ENCODE measurements at places on chromosomes 1 and 21. TPM values are rescaled to one million over a fixed set of nuclear protein-coding genes. Genes with fewer than 3 reads are reported as not detected.

- peak; percentile 13 for DNase-seq
These were observed 111.2 kb downstream of the CACNA1E start for GRCh38 chr1:181594553-181594952.

DNA sequence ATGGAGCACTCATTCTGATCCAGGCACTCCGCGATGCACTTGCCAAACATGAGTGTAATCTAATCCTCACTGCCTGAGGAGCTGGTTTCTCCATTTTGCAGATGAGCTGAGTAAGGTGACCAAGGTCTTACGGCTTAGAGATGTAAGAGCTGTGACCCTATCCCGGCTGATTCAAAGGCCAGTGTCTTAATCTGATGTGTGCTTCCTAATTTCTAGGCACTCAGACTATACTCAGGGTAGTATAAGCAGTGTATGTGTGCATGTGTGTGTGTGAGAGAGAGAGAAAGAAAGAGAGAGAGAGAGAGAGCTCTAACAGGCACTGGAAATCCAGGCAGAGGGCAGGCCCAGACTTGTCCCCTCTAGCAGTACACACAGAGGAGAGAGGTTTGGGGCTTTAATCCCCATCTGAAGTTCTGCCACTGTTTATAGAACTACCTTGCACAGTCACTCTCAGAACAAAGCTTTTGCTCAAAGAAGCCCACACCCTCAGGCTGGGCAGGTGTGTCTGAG, 188.2 kb downstream of the ZBTB18 start:
- DNase-seq = peak; percentile 17

DNA sequence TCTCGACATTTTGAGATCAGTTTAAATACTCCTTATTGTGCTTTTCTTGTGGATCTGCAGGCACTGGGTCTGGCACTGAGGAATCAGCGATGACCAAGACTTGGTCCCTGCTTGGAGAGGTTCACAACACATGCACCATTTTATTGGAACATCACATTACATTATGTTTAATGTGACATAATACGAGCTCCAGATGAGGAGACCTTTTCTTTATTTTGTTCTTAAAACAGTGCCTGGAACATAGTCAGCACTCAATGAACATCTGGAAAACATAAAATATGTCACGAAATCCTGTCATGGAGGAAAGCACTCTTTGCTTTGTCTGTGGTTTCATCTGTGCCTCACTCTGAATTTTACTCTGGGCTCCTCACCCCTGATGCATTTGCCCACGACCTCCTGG, 110.7 kb downstream of the ST6GALNAC3 start:
- no peak for DNase-seq

GRCh38 chr1:96912248-96912647, 190.7 kb downstream of the PTBP2 start:
- DNase-seq = no peak

DNA sequence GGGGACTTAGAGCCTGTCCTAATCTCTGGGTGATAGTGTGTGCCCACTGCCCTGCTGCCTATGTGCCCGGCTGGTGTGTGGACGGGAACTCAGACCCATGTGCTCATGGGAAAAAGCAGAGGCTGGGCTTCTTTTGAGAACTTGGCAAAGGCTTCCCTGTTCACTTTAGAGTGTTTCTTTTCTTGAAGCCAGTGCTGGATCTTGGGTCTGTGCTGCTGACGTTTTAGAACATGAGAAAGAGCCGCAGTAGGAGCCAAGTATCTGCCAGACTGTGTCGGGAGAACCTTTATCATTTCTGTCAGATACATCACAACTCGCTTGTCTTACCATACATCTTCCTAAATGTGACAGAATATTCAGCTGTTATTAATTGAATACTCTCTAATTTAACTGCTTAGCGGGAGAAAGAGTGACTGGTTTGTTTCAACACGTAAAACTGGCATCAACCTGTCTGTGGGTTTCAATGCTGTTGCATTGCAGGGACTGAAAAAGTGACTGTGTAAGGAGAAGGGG, 195.2 kb downstream of the PBX1 start:
- no peak for DNase-seq

GRCh38 chr1:39683591-39684312, 7.5 kb downstream of the HPCAL4 start:
- DNase-seq = peak; percentile 58

GRCh38 chr1:7019510-7019909, 234.3 kb downstream of the CAMTA1 start:
- DNase-seq = no peak

GRCh38 chr1:14662116-14662515, 63.6 kb downstream of the KAZN start:
- no peak for DNase-seq

DNA sequence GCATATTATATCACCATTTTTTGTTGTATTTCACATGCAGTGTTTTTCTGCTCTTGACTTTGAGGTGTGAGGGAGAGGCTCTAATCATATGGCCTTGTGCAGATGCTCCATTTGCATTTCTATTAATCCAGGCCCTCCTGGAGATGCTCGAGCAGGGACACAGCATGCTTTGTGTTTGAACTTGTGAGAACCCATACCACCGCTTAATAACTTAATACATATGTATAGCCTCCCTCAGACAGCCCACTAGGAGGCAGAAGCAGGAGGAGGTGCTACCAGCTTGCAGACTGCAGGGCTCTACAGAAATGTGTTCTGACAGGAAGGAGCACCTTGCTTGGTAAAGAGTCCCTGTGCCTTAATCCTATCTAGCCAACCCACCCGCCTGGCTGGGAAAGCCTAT, 155.2 kb downstream of the BARHL2 start:
- peak; percentile 88 for DNase-seq

DNA sequence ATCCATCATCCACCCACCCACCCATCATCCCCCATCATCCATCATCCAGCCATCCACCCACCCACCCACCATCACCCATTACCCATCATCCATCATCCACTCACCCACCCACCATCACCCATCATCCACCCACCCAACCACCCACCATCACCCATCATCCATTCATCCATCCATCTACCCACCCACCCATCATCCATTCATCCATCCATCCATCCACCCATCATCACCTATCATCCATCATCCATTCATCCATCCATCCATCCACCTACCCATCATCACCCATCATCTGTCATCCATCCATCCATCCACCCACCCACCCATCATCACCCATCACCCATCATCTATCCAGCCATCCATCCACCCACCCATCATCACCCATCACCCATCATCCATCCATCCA, 81.5 kb downstream of the ADARB1 start:
- peak; percentile 20 for DNase-seq

- DNase-seq = peak; percentile 81
These were observed 923 bp upstream of the IFNGR2 start for GRCh38 chr21:33402001-33402979.

DNA sequence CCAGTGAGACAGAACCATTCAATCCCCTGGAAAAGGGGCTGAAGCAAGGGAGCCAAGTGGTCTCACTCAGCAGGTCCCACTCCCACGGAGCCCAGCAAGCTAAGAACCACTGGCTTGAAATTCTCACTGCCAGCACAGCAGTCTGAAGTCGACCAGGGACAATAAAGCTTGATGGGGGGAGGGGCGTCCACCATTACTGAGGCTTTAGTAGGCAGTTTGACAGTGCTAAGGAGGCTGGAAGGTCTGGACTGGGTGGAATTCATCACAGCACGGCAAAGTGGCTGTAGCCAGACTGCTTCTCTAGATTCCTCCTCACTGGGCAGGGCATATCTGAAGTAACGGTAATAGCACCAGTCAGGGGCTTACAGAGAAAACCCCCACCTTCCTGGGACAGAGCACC, 105.4 kb upstream of the GORAB start:
- DNase-seq = peak; percentile 58

DNA sequence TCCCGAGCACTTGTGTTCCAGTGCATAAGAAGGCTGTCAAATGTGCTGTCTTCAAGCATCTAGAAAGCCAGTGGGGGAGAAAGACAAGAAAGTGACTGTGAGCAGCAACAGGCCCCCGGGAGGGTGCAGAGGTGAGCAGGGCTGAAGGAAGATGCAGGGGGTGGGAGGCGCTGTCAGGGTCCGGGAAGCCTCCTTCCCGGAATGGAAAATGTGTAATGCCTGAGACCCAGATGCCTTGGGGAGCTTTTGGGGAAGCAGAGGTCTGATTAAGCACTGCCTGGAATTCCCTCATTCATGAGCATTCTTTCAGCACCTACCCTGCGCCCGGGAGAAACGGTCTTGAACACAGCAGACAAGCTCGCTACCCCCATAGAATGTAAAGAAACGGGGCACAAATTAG, 1.3 kb downstream of the NPHP4 start:
- DNase-seq = no peak

DNA sequence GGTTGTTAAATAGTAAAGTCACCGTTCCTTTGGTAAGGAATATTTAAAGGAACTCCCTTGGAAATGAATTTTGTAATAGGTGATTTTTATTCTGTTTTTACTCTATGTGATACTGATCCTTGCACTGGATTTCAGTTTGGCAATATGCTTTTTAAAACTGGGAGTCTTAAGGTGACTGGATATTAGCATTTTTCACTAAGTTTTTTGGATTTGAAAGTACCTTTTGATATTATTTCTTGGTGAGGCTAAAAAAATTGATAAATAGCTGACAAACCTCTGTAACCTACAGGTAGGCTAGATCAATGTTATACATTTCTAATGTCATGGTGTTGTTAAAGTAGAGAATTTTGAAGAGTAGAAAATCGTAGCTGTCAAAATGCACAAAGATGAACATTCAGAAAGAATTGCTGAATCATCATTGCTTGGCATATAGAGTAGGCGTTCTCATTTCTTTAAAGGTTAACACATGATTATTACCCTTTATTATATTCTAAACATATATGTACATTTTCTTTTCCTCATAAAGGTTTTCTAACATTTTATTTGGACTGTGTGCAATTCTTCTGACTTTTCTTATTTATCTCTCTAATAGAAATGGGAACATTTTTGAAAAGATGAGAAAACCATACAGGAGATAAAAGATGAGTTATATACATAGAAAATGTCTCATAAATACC, 1.5 kb upstream of the DNAJB4 start:
- no peak for DNase-seq

DNA sequence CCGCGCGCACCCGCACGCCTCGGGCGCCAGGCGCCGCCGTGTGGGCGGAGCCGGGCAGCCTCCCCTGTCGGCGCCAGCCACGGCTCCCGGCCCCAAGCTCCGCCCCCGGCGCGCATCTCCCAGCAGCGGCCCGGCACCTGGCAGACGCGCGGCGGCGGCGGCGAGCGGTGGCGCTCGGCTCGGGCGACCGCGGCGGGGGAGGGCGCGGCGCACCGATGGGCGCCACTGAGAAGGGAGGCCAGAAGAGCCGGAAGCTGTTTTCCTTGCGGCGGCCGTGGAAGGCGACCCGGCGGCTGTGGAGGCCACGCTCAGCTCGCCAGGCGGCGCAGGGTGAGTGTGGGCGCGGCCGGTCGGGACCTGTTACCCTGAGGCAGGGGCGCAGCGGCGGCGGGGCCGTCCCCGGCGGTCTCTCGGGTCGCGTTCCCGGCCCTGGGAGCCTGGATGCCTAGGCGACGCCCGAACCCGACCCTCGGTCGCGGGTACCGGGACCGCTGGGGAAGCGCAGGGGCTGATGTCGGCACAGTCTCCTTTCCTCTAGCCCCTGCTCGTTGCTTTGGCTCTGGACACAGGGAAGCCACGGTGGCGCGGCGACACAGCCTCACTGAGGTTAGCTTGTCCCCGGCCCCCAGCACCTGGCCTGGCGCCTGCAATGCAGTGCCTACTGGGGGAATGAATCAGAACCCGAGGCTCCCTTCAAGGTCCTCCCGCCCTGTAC, 54.9 kb upstream of the DNAJC6 start:
- DNase-seq = peak; percentile 92

DNA sequence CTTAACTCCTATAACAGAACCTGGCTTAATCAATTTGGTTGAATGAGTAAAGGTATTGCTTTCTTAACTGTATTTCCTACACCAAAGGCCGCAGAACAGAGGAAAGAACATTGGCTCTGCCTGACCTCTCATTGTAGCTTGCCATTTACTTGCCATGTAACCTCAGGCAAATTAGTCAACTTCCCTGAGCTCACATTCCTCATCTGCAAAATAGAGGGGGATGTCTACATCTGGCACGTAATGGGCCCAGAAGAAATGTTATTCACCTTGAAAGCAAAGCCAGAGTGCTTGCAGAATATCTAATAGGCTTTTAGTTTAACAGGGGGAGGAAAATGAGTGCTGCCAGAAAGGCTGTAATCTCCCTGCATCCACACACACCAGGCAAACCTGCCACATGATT, 44.3 kb downstream of the LAMC2 start:
- no peak for DNase-seq

DNA sequence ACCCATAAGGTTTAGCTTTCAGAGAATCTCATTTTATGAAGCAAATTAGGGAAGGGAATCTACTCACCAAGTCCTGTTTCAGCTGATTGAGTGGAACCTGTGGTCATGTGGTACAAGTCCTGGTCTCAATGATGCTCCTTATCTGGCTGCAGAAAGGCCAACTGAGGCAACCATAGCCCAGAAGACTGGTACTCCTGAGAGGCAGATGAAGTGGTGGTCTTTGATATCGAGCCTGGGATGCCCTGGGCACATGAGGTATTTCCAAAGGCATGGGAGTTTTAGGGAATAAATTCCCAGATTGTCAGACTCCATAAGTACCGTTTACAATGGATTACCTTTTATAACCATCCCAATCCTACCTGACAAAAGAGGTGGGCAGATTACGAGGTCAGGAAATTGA, 3.3 kb downstream of the MX1 start:
- no peak for DNase-seq

GRCh38 chr1:167832693-167833092, 81.2 kb downstream of the ADCY10 start:
- peak; percentile 74 for DNase-seq

DNA sequence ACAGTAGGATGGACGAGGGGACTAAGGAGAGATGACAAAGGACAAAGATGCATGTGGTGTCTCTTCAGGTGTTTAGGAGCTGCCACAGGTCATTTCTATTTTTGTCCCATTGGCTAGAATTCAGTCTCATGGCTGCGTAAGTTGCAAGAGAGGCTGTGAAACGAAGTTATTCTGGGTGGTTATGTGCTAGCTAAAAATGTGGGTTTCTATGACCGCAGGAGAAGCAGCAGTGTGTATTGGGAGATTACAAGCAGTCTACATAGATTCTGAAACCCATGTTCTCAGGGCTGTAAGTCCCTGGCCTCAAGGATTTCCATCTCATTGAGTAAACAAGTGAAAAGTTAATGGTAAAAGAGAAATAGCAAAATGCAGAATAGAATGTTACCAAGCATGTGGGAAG, 110.7 kb downstream of the SPATA46 start:
- no peak for DNase-seq

GRCh38 chr1:195663549-195664280, 944.5 kb downstream of the KCNT2 start:
- DNase-seq = no peak

MMEL1 gene
- not detected for total RNA-seq

CDA gene
- 1.3 TPM for total RNA-seq

RAP1GAP gene
- total RNA-seq = 8.0 TPM

LCE3D gene
- not detected for total RNA-seq

RCAN1 gene
- 6.7 TPM for total RNA-seq

TRIM58 gene
- total RNA-seq = 1.7 TPM

CLDN19 gene
- total RNA-seq = 28.3 TPM
